ENCODE measurements at places on chromosomes 5 and 9. TPM values are rescaled to one million over a fixed set of nuclear protein-coding genes. Genes with fewer than 3 reads are reported as not detected.

GRCh38 chr5:179270581-179271427, 74.5 kb downstream of the ADAMTS2 start:
- DNase-seq = no peak

- DNase-seq = no peak
Measured at GRCh38 chr9:121645003-121645402, 6.4 kb upstream of the DAB2IP start.

DNA sequence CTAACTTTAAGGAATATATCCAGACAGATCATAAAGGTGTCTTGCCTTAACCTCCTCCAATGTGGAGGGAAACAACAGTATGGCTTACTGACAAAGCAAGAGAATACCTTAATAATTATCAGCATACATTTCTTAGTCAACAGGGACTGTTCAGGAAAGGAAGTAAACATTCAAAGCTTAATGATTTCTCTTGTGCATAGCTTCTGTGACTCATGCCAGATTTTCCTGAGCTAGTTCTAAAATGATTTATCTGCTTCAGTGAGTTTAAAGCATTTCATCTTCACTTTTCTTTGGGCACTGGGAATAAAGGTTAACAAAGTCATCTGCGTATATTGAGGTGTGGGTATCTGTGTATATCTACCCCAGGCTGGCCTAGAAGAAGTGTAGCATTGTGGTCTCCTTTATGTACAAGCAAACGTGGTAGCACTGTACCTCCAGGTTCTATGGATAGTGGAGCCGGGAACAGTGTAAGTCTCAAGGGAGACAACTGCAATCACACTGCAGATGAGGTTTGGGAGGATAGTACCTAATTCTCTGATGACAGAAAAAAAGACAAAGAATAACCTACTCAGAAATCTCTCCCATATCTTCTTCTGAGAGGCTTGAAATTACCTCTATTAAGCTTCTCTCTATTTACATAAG, 284.1 kb downstream of the HCN1 start:
- peak; percentile 14 for DNase-seq

DNA sequence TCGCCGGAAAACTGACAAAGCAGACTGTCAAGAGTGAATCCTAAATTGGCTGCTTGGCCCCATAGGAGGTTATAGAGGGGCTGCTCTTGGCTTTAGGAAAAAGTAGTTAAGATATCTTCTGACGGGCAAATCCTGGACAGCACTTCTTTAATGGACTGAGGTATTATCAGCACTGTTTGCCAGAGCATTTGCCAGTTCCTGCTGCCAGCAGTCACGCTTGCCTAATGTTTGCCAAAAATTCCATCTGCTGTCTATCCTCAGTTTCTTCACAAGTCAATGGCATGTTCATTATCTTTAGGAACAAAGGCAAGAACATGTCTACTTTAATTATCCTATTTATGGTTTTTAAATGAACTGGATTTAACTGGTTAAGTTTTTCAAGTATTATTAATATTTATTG, 25.8 kb upstream of the SREK1 start:
- no peak for DNase-seq

- DNase-seq = no peak
Measured at GRCh38 chr5:35862126-35862525, 5.4 kb downstream of the IL7R start.

DNA sequence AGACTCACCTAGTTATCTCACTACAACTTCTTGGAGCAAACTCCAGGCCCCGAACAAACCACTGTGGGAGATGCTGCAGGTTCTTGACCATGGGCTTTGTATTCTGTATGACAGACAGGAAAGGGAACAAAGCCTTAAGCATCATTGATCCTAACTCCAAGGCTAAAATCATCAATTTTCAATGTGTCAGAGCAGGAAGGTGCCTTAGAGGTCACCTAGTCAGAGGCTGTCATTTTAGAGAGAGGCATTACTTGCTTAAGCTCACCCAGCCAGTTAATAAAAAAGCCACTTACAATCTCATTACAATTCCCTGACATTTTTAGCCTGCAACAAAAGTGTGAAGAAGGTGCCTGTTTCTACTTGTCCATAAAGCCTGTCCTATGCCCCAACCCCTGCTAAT, 272.7 kb downstream of the FAM114A2 start:
- DNase-seq = no peak

NTNG2 gene
- total RNA-seq = 0.42 TPM

C7 gene
- 0.13 TPM for total RNA-seq

GRCh38 chr5:44011518-44011917, 377.7 kb downstream of the FGF10 start:
- no peak for DNase-seq

DNA sequence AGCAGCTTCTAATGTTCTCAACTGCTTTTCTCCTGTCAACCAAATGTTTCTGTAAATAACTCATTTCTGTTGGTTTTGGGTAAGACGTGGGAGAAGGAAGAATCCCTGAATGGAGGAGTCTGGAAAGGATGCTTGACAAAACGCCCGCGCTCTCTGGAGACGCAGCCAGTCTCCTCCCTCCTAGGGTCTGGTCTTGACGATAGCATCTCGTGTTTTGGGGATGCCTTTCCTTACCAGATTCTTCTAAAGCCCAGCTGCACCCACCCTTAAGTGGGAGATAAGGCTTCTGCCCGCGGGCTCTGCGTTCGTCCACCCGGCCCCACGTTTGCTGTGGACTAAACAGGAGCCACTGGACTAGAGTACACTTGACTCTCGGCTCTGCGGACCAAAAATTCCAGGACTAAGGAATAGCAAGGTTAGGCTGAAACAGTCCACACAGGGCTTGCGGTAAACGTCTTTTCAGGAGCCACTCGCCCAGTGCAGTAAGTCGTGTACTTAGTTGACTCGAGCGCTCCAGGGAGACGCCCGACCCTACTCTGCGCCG, 491 bp upstream of the CTSL start:
- no peak for DNase-seq

DNA sequence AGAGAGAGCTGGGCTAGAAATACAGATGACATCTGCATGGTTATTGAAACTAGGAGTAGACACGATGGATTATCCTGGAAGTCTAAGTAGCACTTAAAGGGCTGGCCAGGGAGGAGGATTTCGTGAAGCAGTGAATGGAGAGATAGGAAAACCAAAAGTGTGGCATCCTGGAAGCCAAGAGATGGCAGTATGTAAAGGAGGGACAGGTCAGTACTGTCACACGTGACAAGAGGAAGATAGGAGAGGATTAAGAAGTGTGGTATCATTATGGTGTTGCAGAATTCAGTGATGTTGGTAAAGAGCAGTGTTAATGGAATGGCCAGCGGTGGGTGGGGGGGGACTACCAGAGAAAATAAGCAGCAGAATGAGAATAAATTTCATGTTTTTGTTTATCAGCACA, 11.7 kb downstream of the RAD23B start:
- no peak for DNase-seq

GRCh38 chr5:35405938-35406337, 175.7 kb upstream of the PRLR start:
- DNase-seq = no peak

GRCh38 chr5:153136910-153137614, 353.4 kb upstream of the GRIA1 start:
- DNase-seq = no peak

DNA sequence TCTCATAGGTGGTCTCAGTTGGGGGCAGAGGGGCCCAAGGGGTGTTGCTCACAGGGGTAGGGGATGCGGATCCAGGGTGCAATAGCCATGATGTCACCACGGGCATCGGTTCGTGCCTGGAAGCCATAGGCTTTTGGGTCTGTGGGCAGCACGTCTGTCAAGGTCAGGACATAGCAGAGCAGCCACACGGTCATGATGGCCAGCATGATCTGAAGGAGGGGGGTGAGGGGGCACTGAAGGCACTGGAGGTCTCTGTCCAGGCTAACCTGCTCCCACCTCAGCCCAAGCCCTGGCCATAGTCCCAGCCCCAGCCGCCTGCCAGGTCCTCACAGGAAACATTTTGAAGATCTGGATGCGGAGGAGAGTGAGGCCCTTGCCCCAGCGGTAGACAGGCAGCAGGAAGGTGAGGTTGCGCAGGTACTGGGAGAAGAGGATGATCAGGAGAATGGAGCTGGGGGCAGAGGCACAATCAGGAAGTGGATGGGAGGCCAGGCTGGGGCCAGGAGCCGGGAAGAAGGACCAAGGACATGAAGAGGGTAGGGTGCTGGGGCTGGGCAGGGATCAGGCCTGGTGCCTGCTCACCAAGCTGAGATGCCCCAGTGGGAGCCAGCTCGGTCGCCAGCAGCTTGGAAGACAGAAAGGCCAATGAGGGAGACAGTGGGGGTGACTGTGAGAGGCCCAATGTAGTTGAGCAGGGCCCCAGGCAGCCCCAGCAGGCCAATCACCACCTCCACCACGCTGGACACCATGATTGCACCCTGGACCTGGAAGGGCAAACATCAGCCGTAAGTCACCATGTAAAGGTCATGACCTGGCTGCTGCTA, 3.3 kb downstream of the SLC23A1 start:
- no peak for DNase-seq

DNA sequence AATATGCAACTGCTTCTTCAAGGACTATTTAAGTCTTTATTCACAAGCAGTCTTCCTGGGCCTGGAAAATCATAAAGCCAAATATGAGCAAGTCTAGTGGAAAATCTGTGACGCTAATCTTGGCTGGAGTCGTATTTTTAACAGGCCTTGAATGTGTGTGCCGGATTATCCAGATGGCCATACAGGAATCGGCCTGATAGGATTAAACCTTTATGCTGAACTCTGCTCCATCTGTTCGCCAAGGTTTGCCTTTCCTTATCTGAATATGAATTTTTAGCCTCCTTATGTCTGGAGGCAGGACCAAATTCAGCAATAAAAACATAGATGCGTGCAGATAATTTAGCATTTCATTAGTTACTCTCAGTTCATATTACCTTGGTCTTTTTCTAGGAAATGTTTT, 294.5 kb downstream of the EBF1 start:
- no peak for DNase-seq

DNA sequence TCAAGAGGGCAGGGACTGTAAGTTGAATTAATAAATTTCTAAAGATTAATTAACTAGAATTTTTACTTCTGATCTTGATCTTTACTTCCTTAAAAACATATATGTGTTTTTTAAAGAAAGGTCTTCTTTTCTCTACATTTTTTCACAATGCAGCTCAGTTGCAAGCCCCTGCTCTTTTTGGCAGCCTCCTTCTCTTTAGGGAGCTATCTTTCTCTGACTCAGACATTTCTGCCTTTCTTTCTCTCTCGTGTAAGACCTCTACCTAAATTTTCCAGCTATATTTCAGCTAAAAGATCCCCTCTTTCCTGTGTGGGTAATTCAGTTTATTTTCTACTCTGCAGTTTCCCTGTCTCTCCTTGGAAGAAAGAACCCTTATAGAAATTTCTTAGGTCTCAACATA, 38.3 kb upstream of the SNCAIP start:
- no peak for DNase-seq

RECK gene
- total RNA-seq = 4.0 TPM

LCN12 gene
- total RNA-seq = not detected

CSF2 gene
- total RNA-seq = 10.5 TPM

GLRA1 gene
- total RNA-seq = not detected

DNA sequence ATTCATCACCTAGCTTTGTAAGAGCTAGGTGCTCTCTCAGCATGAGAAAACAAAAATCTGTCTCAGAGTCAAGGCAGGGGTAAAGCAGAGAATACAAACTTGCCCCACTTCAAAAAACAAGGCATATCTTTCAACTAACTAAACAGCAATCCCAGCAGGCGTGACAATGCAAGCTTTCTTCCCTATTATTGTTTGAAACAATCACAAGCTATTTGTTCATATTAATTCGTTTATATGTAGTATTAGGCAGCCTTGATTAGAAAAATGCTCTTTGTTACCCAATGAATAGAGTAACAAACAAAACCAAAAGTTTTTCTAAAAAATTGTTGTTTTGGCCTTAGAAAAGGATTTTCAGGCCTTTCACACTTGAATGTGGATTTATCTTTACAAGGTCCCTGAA, 71.1 kb downstream of the LPAR1 start:
- DNase-seq = no peak

PPP3R2 gene
- not detected for total RNA-seq

DNA sequence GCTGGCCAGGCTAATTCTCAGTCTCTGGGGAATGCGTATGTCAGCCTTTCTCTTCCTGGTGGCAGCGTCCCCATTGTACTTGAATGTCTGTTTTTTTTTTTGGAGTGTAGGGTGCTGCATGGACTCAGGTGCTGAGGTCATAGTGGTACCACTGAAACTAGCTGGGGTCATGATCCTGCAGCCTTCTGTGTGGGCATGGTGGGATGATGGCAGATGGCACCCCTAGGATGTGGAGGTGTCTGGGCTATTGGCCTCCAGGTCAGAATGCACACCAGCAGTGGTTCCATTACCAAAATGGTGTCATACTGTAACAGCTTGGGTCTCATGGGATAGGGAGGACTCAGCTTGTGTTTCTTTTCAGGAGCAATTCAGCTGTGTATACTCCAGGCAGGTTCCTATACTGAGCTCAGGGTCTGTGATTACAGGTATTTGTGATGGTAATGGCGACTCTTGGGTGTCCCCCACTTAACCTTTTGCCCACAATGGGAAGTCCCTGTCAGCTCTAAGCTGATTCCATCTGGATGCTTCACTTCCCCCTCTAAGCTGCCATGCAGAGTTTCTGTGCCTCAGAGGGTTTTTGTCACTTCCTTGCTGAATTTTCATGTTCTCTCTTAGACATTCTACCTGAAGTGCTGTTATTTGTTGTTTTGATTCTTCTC, 17.9 kb downstream of the HSD17B4 start:
- DNase-seq = no peak

GRCh38 chr9:89723469-89724100, 118.8 kb downstream of the GADD45G start:
- no peak for DNase-seq

DNA sequence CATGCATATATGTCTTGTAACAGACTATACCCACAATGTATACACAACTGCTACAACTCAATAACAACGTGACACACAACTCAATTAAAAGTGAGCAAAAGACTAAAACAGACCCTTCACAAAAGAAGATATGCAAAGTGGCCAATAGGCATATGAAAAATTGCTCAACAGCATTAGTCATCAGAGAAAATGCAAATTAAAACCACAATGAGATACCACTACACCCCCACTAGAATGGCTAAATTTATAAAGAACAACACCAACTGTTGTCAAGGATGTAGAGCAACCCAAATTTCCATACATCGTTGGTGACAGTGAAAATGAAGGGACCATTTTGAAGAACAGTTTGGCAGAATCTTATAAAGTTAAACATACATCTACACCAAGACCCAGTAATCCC, 38.9 kb downstream of the GABRB2 start:
- DNase-seq = no peak

DNA sequence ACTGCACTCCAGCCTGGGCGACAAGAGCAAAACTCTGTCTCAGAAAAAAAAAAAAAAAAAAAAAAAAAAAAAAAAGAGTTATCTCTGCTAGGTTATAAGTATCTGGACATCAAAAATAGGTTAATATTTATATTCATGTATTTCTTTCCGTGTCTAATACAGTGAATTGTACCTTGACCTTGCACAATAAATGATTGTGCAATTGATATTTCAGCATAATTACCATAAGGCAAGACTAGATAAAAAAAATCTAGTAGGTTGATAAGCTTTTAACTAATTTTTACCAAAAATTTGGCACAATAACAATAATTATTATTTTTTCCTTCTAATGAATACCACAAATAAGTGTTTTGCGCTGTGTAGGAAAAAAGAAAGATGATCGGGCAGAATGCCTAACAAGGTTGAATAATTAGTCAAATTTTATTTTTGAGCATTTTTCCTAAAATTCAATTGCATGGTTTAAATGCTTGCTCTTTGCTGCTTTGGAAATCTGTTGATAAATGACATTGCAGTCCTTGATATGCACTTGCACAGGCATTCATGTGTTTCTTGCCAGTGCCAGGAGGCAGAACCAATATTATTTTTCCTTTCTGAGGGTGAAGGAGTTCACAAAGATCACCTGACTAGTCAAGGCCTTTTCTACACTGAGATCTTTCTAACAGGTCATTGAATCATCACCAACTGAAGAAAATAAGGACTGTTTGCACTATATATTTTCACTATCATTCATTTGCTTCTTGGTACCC, 127.5 kb downstream of the ARRDC3 start:
- DNase-seq = no peak

Data from kidney epithelial cell (primary cell).